ENCODE measurements at places on chromosomes 1 and 21.

DNA sequence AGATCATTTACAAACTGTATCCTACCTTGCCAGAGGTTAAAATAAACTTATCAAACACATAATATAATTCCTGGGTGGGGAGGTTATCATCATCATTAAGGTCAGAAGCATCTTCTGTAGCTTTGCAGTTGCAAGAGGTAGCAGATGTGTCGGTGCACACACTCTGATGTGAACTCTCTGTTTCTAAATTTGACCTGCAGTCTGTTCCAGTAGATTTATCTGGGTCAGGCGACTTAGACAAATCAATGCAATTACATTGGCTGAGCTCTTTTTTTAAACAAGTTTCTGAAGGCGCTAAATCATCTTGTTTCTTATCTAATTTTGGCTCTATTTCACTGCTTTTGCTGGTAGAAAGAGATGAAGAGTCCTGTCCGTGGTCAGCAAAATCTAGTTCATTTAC is 70.4 kb downstream of the PRPF38A start:
- ATAC-seq = no peak

- ATAC-seq = no peak
These were observed 518.6 kb upstream of the ZP4 start for GRCh38 chr1:238409191-238409850.

DNA sequence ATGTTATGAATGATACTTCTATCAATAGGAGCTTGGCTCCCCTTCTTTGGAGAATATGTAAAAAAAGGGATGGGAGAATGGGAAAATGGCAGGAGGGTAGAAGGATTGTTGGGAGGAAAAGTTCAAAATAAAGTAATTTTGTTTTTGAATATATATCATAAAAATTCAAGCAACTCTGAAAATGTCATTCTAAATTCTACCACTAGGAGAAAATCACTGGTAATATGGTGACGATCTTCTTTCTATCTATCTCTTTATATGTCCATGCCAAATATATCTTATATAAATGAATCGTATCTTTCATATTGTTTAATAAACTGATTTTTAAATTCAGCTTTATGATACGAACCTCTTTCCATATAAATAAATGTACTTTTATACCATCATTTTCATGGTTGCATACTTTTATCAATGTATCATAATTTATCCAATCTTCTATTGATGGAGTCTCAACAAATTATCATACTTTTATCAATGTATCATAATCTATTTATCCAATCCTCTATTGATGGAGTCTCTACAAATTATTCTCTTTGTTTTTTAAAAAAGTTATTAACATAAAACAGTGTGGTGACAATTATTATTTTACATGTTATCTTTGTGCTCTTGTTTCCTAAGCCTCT is 73.7 kb upstream of the MARK1 start:
- ATAC-seq = no peak

GRCh38 chr1:26020330-26020768 is 1.2 kb upstream of the EXTL1 start:
- no peak for ATAC-seq

DNA sequence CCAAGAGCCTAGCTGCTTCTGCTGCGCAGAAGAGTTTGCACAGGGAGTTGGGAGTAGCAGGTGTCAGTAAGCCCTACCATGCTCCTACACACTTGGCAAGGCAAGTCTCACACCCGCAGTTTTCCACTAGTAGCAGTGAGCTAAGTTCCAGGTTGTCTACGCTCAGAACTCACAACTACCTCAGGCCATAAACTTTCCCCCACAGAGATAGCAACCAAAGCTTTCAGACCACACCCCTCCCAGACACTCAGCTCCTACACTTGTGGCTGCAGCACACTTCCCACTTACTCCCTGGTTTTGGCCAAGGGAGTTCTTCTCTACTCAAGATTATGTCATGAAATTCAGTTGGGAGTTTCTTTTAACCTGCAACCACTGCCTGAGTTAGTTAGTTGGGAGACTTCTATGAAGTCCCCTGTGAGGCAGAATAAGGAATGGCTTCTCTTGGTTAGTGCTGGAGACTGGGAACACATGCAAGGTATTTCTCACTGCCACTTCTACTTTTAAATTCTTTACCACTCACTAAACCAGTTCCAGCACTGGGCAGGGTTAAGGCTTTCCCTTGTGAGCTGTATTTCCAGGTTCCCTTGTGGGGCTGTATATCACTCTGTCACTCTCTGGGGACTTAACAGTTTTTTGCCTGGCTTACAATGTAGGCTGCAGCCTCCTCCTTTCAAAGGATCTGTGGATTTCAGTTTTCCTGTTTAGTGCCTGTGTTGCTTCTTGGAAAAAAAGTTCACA is 18.3 kb upstream of the MAB21L3 start:
- ATAC-seq = no peak

DNA sequence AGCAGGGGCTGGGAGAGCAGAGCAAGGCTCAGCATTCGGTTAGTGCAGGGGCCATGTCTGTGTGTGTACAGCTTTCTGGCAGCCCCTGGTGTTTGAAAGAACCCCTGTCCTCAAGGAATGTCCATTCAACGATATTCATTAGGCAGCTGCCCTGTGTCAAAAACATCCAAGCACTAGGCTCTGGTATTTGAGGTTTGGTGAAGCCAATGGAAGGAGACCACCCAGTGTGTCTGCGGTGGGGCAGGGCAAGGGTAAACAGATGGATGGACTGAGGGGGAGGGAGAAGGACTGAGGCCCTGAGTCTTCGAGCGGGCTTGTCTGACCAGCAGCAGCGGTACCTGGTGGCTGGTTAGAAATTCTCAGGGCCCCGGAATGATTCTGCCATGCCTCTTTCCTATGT is 155.6 kb upstream of the KLHDC7A start:
- ATAC-seq = no peak

DNA sequence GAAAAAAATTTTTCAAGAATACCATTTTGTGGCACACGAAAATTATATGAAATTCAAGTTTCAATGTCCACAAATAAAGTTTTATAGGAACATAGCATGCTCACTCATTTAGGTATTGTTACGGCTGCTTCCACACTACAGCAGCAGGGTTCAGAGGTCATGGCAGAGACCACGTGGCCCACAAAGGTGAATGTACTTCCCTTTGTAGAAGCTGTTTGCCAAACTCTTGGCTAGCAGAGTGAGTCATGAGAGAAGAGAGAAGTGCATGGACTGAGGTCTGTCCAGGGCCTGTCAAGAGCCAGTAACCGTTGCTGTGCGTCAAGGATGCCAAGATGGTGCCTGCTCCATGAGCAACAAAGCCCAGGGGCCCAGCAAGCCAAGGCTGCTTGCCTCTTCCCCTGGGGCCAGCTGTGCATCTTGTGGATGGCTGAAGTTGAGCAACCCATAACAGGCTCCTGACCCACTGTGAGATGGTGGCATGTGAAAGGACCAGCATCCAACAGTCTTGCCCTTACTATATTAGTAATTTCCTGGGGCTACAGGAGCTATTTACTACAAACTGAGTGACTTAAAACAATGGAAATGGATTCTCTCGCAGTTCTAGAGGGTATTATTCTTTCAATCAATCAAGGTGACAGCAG is 64.8 kb upstream of the ATP5PO start:
- ATAC-seq = no peak

GRCh38 chr1:166031932-166032571 is 134.7 kb downstream of the FAM78B start:
- no peak for ATAC-seq

DNA sequence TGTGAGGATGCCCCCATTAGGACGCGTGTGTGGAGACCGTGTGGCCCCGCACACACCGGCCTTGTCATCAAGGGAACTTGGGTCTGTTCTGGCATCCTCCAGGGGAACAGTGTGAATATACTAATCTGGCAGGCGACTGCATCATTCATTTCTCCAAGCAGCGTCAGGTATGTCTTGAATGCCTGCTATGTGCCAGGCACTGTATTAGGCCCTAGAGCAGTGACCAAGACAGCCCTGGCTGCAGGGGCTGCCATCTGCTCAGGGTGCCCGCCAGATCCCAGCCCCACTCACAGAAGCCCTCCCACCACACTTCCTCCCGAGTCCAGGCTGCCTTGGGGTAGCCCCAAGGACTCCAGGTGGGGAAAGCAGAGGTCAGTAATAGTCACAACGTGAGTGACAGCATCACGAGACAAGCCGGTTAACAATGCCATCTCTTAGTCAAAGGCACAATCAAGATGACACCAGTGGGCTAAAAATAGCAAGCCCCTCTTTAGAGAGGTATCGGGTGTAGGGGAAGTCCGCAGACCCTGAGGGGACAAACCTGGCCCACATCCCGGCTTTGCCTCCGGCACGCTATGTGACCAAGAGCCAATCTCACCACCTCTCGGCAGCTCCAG is 7.5 kb upstream of the LAPTM5 start:
- ATAC-seq = no peak

DNA sequence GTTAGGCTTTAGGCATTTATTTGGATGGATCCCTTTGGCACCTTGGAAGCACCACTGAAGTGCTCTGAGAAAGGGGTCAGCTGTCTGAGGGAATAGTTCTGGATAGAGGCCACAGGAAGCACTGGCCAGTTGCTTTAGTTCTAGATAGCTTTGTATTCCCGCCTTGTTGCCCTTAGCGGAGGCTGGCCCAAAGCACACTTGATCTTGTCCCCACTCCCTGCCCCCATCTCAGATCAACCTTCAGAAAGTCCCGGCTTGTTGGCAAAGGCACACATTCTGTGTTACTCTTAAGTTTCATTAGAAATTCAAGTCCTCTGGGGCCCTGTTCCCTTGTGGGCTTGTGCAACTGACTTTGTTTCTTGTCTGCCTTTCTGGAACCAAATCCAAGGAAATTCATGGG is 15.2 kb upstream of the NBL1 start:
- ATAC-seq = no peak

DNA sequence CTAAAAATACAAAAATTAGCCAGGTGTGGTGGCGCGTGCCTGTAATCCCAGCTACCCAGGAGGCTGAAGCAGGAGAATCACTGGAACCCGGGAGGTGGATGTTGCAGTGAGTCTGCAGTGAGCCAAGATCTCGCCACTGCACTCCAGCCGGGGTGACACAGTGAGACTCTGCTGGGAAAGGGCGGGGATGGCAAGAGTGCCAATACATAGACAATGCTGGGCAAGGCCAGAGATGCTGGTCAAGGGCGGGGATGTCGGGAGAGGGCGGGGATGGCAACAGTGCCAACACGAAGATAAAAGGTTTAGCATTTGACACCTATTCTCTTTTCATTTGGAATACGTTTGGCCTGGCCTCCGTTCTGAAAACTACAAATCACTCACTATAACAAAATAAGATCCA is 11.0 kb downstream of the SSU72 start:
- no peak for ATAC-seq

GRCh38 chr1:68204977-68205630 is 27.2 kb downstream of the WLS start:
- ATAC-seq = no peak

GRCh38 chr1:116380499-116381242 is 7.6 kb downstream of the ATP1A1 start:
- peak; percentile 3 for ATAC-seq

- ATAC-seq = no peak
These were observed 199.4 kb upstream of the CAMK1G start for GRCh38 chr1:209383907-209384709.

- no peak for ATAC-seq
These were observed at the start of gene LAMB3 for GRCh38 chr1:209652121-209652735. TSS of gene LAMB3 (minus strand) at chr1:209652425. CDS start at chr1:209650944, 1,481 bp downstream.

DNA sequence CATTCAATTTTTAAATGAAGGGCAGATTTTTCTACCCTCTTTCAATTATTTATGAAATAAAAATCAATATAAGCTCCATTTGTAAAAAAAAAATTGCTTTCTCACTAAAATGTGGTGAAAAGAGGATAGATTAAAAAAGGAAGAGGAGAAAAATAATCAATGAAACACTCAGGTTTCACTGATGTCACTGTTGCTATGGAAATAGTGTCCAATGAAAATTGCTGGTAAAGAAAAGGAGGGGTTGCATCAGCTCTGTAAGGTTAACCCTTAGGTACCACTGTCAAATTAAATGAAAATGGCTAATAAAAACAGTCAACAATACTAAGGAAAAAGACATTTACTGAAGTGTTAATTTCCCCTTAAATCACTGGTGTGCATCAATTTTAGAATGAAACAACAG is 91.6 kb upstream of the TTC39A start:
- peak; percentile 42 for ATAC-seq

DNA sequence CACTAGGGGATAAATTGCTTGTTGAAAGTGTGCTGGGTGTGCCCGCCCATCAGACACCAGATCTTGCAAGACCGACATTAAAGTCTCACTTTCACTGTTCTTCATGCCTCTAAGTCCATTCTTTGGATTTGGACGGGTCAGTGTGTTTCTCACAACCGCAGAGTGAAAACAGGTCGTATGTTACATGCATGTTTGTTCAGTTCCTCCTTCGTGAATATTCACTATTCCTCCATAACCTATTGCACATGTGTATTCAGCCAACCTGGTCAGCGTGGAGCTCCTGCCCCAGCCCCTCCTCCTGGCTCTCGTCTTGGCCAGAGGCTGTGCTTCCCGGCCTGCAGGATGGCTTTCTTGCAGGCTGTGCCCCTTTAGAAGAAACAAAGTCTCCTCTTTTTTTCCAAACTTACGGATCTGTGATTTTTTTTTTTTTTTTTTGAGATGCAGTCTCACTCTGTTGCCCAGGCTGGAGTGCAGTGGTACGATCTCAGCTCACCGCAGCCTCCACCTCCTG is 2.2 kb upstream of the KRTAP10-6 start:
- ATAC-seq = no peak

DNA sequence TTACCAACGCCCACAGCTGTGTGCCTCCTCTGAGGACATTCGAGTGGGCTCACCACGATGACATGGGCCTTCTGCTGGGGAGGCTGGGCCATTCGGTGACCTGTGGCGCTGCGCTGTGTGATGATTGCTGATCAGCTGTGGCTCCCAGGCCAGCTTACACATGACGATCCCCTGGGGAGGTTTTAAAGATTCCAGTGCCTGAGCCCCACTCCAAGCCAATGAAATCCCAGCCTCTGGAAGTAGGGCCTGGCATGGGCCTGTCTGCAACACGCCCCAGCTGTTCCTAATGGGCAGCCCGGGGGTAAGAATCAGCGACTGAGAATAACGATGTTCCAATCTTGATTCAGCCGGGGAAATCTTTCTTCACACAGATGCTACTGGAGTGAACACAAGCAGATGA is 153.7 kb downstream of the KCNJ6 start:
- no peak for ATAC-seq

- ATAC-seq = no peak
These were observed 139.2 kb downstream of the NTMT2 start for GRCh38 chr1:170284951-170285350.

- ATAC-seq = no peak
These were observed 4.2 kb downstream of the OR2T1 start for GRCh38 chr1:248406721-248407692.

DNA sequence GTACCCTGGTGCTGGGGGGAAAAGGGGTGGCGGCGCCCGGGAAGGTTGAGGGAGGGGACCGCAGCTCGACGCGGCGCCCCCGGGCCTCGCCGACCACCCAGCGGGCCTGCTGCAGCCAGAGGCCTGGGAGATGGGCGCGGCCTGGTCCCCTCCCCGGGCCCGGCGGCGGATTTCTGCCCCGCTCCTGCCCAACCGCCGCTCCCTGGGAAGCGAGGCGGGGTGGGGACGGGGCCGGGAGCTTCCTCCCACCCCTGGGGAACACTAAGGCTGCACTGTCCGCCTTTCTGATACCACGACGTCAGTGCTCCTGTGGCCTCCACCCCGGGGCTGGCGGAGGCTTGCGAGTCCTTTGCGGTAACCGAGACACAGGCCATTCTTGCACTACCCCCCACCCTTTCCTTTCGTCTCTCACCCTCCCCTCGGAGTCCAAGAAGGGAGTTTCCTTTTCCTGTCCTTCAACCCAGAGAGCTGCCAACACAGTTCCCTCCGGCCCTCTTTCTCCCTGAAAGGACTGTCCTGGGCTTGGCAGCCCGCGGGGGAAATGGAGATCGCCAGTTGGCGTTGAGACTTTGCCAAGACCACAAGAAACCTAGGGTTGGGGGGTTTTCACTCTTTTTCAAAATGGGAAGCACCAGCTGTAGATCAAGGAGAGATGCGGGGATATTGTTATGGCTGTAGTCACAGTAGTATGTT is 742 bp downstream of the SH3GLB1 start:
- ATAC-seq = peak; percentile 40

Data from activated T-helper 17 cell treated with anti-CD3 and anti-CD28 coated beads, Interleukin-2, amount 50 U/mL, for 72 hours (primary cell).